Renal cortex interstitium (tissue), 15 donors: ENCODE measurements at places on chromosomes 13 and 19. TPM values are rescaled to one million over a fixed set of nuclear protein-coding genes. Genes with fewer than 3 reads are reported as not detected.

DNA sequence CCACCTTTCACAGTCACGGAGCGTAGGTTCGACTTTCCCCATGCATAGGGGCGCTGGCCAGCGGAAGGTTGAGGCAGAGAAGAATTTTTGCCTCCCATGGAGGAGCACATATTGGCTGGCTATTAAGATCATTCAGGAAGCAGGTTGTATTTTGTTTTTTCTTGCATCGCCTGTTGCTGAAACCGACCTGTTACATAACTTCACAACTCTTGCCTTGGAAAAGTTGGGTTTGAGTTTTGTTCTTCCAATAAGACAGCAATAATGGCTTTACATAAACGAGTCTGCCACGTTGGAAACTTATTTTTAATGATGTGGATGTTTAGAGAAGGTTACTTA, 1.4 kb downstream of the UPF1 start:
- DNase-seq: no peak

DNA sequence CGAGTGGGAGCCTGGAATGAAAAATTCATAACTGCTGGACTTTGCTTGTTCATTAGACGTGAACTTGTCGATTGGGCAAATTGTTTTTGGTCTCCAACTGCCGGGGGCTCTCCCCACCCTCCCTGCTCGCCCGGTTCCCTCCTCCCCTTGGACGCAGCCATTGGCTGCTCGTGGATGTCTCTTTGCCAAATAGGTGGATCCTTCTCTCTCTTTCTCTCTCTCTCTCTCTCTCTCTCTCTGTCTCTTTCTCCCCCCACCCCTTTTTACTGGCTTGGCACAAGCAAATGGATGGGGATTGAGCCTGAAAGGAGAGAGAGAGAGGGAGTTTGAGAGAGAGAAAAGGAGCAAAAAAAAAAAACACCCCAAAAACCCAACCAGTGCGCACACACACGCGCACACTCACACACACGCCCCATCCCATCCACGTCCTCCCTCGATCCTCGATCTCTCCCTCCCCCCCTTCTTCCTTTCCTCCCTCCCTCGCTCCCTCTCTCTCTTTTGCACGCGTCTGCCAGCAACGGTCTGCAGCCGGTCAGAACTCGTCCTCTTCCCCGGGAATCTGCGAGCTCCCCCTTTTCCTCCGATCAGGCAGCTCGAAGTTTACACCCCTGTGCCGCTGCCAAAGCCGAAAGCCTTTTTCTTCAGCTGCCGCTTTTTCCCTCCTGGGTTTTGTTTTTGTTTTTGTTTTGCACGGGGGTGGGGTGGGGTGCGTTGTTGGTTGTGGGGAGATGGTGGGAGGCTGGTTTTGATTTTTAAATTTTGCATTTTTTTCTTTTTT, 27.8 kb downstream of the NFIX start:
- DNase-seq: peak; percentile 57

The PLPPR2 gene
- 10.1 TPM for polyA plus RNA-seq

DNA sequence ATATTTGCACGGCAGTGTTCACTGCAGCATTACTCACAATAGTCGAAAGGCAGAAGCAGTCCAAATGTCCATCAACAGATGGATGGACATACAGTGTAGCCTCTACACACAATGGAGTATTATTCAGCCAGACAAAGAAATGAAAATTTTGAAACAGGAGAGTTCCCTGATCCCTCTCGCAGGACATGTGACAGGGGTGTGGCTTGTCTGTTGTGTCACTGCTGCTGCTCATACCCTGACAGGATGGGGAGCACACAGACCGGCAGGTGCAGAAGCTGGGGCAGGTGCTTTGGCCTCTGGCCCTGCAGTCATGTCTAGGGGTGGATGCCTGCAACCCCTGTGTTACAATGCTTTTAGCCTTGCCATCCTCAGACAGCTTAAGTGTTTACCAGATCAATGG, 204.3 kb downstream of the EFNB2 start:
- DNase-seq: no peak

- DNase-seq: no peak
These were observed 4.8 kb downstream of the KMT5C start for GRCh38 chr19:55344444-55344843.
